Smooth muscle cell of bladder (primary cell): ENCODE measurements at places on chromosomes 3 and 15. TPM values are rescaled to one million over a fixed set of nuclear protein-coding genes. Genes with fewer than 3 reads are reported as not detected.

The HRG gene
- under 0.01 TPM in 1 of 2 replicates, not detected in the other for total RNA-seq

The PDZRN3 gene
- 72.0 and 77.3 TPM in 2 replicates for total RNA-seq

The GJD2 gene
- total RNA-seq, result not detected in 2 replicates

The PLA2G4F gene
- not detected in 2 replicates for total RNA-seq

The SLC35G2 gene
- total RNA-seq, result 8.2 and 11.7 TPM in 2 replicates

The MUC20 gene
- total RNA-seq, result 0.57 and 0.74 TPM in 2 replicates

The DLL4 gene
- 0.46 and 0.85 TPM in 2 replicates for total RNA-seq

The CYP8B1 gene
- total RNA-seq, result not detected in 2 replicates

The CD200 gene
- 4.0 and 4.8 TPM in 2 replicates for total RNA-seq

The CORO2B gene
- total RNA-seq, result 4.3 and 5.3 TPM in 2 replicates

The C3orf22 gene
- not detected in 2 replicates for total RNA-seq

The KCNMB2 gene
- total RNA-seq, result not detected in 2 replicates

The ISL2 gene
- total RNA-seq, result 0.37 and 0.71 TPM in 2 replicates

The SLC38A3 gene
- not detected in 2 replicates for total RNA-seq

The FANCI gene
- 5.2 and 8.7 TPM in 2 replicates for total RNA-seq

The PTH1R gene
- under 0.01 and 0.28 TPM in 2 replicates for total RNA-seq

The USP3 gene
- total RNA-seq, result 30.2 and 32.4 TPM in 2 replicates

The BFSP2 gene
- total RNA-seq, result not detected in 2 replicates

The SAMMSON gene
- total RNA-seq, result not detected in 2 replicates

The GP9 gene
- total RNA-seq, result not detected in 2 replicates

The CD200R1 gene
- total RNA-seq, result under 0.01 TPM in 1 of 2 replicates, not detected in the other

The TMIE gene
- 0.09 TPM in 1 of 2 replicates, not detected in the other for total RNA-seq

The PARP15 gene
- 0.09 and 0.14 TPM in 2 replicates for total RNA-seq

The MINAR1 gene
- 0.57 and 0.65 TPM in 2 replicates for total RNA-seq

The LINGO1 gene
- total RNA-seq, result not detected in 2 replicates

The FEZF2 gene
- not detected in 2 replicates for total RNA-seq

The WDR48 gene
- 28.4 and 31.6 TPM in 2 replicates for total RNA-seq
